Glomerular endothelial cell (primary cell): ENCODE measurements at places on chromosomes 6 and 20.

- DNase-seq = no peak
Measured at GRCh38 chr20:47055699-47056369, 161.2 kb downstream of the EYA2 start.

GRCh38 chr20:11728937-11729336 lies 188.8 kb upstream of the BTBD3 start:
- DNase-seq = no peak

DNA sequence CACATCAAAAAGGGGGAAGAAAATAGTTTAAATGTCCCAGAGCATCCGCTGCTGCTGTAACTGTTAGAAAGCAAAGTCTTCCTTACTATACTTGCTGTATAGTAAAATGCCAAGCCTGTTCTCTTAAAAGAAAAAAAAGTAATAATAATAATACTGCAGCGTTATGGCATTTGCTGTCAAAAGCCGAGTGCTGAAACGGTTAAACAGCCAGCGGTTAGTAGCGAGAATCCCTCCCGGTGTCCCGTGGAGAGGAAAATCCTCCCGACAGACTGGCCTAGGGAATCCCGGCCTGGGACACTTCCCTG lies 19.5 kb upstream of the NFATC2 start:
- DNase-seq = no peak

DNA sequence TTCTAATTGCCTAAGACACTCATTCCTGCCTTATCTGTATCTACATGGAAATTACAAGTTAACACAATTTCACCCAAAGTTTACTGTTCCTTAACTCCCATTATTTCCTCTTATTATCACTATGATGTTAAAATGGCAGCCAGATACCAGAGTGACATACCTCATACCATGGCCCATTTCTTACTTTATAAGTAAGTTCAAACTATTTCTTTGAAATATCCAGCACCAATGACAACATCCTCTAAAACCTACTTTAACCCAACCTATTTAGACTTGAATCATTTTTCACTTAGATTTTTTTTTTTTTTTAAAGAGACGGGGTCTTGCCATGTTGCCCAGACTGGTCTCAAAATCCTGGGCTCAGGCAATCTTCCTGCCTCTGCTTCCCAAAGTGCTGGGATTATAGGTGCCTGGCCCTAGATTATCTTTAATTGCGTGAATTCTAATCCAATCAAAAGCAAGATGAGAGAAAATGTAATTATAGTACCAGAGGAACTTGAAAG lies 10.0 kb downstream of the REV3L start:
- no peak for DNase-seq

- no peak for DNase-seq
Measured at GRCh38 chr6:109339906-109340678, 42.2 kb downstream of the CD164 start.

GRCh38 chr6:12324099-12324498 lies 33.9 kb downstream of the EDN1 start:
- DNase-seq = peak; percentile 96

GRCh38 chr20:34189572-34190163 lies 51.6 kb upstream of the ASIP start:
- no peak for DNase-seq

GRCh38 chr6:98310443-98310842 lies 523.9 kb upstream of the POU3F2 start:
- DNase-seq = no peak

DNA sequence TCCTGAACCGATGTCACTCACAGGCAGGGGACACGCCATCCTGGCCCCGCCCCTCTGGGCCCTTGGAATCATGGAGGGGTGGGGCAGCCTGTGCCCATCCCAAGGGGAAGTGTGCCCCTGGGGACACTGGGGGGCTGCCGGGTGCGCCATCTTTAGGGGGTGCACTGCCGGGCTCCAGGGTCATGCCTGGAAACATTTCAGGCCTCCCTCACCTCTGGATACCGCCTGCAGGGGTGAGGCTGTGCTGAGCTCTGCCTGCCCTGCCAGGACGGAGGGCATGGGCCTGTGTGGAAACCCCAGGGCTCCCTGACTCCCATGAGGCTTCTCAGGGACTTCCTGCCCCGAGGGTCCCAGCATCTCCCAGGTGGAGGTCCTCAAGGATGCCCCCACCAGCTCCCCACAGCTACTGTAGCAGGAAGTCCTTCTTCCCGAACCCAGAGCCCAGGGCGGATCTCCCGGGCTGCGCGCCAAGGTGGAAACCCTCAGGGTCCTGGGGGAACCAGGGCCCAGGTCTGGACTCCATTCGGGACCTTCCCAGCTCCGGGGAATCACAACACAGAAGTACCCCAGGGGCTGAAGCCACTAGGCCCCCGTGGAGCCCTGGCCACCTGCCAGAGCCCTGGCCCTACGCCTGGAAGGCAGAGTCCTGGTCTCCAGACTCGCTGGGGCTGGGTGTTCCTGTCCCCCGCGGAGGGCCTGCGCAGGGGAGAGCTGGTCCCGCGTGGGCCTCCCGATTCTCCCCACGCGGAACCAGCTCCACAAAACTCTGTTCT lies 15.6 kb downstream of the CHRNA4 start:
- DNase-seq = no peak

DNA sequence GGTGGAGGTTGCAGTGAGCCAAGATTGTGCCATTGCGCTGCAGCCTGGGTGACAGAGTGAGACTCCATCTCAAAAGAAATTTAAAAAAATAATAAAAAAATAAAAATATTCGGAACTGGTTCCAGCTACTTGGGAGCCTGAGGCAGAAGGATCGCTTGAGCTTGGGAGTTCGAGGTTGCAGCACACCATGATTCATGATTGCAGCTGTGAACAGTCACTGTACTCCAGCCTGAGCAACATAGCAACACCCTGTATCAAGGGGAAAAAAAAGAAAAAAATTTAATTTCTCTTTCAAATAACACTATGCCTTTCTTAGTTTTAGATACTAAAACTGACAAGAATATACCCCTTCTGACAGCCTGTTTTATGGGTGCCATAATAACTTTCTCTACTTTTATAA lies 10.5 kb downstream of the KDM1B start:
- no peak for DNase-seq

DNA sequence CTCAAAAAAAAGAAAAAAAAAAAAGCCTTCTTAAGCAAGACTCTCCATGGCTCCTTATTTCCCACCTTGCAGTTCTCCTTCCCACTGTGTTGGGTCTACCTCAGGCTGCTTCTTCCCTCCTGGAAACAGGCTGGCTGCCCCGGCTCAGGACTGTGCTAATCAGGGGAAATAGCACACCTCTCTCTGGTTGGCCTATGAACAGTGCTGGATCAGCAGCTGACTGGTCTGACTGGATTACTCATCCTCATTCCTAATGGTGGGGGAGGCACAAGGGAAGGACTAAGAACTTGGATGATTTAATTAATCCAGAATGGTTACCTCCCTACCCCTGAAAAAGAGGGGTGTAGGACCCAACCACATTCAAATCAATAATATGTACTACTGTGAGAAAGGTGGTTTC lies 3.9 kb upstream of the SRSF3 start:
- DNase-seq = no peak

- DNase-seq = no peak
Measured at GRCh38 chr6:130836055-130836640, 8.9 kb downstream of the SMLR1 start.

GRCh38 chr6:161194374-161194773 lies 79.5 kb downstream of the AGPAT4 start:
- DNase-seq = no peak

- no peak for DNase-seq
Measured at GRCh38 chr6:92667843-92668242, 751.5 kb downstream of the EPHA7 start.

DNA sequence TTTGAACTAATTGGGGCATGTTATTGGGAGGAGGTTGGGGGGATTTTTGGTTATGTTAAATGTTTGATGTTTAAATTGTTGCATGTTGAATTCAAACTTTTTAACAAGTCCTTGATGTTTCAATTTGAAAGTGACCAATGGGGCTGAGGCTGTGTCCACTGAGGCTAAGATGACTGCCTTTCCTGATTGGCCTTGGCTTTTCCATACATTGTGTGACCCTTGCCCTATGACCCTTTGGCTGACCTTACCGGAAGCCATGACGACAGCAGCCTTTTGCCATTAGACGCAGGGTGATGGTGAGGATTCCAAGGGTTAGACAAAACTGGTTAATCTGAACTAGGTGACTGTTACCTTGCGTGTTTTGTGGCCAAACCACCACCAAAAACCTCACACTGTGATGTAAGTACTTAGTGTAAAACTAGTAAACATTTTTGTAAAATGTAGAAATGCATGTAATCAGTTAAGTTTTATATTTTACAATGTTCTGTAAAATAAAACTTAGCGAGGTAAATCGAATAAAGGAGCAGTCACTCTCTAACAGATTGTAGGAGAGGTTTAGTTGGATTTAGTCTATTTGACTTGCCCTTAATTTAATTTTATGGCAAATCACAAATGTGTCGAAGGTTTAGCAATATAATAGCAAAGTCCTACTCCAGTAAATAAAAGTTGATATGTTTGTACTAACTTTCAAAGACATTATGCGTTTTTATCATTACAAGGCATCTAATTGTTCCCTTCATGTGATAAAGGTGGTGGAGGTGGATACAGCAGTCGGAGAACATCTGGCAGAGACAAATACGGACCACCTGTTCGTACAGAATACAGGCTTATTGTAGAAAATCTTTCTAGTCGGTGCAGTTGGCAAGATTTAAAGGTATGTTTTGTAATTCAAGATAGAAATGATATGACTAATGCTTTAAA lies 1.6 kb downstream of the SRSF6 start:
- DNase-seq = no peak

GRCh38 chr20:58688840-58689239 lies 3.8 kb upstream of the NPEPL1 start:
- no peak for DNase-seq

- no peak for DNase-seq
Measured at GRCh38 chr6:135257631-135258405, 76.7 kb downstream of the MYB start.

DNA sequence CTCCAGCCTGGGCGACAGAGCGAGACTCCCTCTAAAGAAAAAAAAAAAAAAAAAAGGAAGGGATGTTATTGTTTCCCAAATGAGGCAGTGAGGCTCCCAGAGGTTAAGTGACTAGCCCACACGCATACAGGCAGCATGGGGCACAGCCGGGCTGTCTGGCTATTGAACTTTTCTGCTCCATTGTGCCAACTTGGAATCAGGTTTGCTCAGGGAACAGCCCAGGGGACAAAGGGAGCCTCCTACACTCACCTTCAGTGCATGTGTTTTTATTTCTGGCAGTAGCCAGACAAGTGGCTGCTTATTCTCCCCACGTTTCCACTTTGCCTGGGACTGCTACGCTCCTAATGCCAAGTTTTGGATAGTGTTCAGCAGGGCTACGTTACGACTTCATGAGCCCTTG lies 10.7 kb downstream of the ETV7 start:
- DNase-seq = no peak

- no peak for DNase-seq
Measured at GRCh38 chr6:133360194-133360593, 119.0 kb downstream of the EYA4 start.

DNA sequence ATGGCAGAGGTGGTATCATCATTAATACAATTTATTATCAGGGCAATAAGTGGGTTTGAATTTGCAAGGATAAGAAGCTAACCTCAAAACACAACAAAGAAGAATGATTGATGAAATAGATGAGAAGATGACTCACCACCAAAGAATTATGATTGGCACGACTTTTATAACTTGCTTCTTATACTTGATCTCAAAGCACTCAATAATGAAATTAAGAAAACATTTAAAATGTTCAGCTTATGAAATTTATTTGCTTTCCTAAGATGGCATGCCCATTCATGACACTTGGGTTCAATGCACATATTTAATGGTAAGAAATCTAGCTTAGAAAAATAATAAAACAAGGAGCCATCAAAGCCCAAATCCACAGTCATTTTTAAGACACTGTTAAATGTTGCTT lies 477.5 kb downstream of the GJA1 start:
- no peak for DNase-seq

GRCh38 chr20:63957004-63957689 lies 931 bp upstream of the UCKL1 start:
- DNase-seq = no peak

GRCh38 chr6:161079566-161080262 lies 88.1 kb downstream of the MAP3K4 start:
- no peak for DNase-seq

DNA sequence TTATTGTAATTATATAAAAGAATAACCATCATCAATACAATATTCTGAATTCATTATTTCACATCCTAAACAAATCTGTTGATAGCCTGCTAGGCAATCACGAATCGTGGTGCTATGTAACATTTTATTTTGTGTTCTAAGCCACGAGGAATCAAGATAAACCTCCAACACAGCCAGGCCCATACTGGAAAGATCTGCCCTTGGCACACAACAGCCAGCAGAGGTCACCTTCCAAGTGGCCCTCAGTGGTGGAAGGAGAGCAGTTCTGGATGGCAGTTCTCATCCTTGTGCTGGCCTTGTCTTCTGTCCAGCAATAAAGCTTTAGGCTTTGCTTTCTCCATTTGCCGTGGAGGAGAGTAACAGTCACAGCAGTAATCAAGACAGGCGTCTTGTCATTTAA lies 13.2 kb downstream of the ZNF831 start:
- no peak for DNase-seq
